ENCODE measurements at places on chromosomes 11 and 22.

GRCh38 chr11:13983081-13983751 is 20.7 kb downstream of the SPON1 start:
- no peak for DNase-seq

GRCh38 chr11:16028419-16028818 is 327.9 kb downstream of the SOX6 start:
- no peak for DNase-seq

- no peak for DNase-seq
Observed at GRCh38 chr11:134759274-134759673, 347.2 kb upstream of the B3GAT1 start.

GRCh38 chr11:36363361-36364268 is 67.5 kb downstream of the PRR5L start:
- DNase-seq = no peak

- DNase-seq = no peak
Observed at GRCh38 chr11:74225565-74225964, 54.5 kb downstream of the PPME1 start.
